ENCODE measurements at places on chromosomes 6 and 20.

DNA sequence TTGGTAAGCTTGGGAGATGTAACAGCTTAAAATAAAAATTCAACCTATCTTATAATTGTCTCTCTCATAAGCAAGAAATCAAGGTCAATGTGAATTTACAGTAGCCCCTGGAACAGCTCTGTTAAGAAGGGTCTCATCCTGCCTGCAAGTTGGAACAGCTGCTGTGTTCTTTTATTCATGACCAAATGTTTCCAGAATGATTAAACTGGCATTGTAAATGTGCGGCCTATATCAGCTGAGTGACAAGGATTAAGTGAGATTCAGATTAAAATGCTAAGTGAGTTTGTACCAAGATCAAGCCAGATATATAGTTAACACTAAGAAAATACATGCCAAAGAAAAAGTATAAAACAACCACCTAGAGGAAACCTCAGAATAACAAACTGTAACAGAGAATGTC lies 45.3 kb upstream of the NRSN1 start:
- DNase-seq, result no peak

DNA sequence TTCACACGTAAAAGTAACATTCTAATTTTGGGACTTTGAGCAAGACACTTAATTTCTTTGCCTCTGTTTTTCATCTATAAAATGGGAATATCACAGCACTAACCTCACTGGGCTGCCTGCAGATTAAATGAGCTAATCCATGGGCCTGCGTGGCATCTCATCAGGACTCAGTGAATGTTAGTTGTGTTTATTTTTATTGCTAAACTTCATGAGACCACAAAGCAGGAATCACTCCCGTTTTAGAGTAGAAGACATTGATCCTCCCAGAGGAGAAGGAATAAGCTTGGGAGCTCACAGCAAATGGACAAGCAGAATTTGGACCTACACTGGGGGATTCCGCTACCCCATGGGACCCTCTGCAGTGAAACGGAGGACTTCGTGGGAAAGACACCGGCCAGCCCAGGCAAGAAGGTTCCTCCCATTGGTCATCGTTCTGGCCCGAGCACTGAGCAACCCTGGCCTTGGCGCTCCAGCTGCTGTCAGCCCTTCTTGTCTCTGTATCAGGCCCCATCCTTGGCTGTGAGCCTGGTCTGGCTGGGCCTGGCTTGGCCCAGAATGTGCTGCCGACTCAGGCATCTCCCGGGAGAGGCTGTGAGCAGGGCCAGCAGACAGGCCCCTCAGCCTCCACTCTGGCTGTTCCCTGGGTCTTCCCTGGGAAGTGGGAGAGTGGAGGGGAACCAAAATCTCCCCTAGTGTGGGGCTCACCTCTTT lies 79.8 kb downstream of the NFATC2 start:
- DNase-seq, result peak; percentile 48

DNA sequence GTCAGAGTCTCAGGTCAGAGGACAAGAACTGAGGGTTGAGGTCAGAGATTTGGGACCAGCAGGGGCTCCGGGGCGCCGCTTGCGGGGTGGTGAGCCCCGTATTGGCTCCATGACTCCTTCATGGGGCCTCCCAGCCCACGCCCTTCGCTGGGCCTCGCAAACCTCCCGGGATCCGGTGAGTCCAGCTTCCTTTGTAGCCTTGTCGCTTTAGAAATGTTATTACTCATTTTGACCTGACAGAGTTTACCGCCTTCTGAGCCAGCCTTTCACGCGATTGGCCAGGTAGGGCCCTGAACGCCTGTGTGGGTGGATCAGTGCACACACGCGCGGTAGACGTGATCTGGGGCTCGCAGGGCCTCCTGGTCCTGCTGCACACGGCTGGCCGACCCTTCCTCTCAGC lies 181.1 kb downstream of the ERMARD start:
- no peak for DNase-seq

GRCh38 chr20:9172851-9173250 lies 104.0 kb downstream of the PLCB4 start:
- no peak for DNase-seq

GRCh38 chr6:98056955-98057354 lies 773.9 kb upstream of the MMS22L start:
- no peak for DNase-seq

- DNase-seq, result no peak
These were observed 39.2 kb downstream of the MMUT start for GRCh38 chr6:49423817-49424216.

GRCh38 chr6:126804332-126805064 lies 314.0 kb upstream of the RSPO3 start:
- DNase-seq, result no peak

- DNase-seq, result no peak
These were observed 63.3 kb downstream of the YTHDF1 start for GRCh38 chr20:63152322-63153253.

- no peak for DNase-seq
These were observed 217.9 kb upstream of the FOXA2 start for GRCh38 chr20:22802296-22802695.

All from posterior cingulate gyrus (tissue), 11 donors.